ENCODE measurements at places on chromosomes 5 and 9.

DNA sequence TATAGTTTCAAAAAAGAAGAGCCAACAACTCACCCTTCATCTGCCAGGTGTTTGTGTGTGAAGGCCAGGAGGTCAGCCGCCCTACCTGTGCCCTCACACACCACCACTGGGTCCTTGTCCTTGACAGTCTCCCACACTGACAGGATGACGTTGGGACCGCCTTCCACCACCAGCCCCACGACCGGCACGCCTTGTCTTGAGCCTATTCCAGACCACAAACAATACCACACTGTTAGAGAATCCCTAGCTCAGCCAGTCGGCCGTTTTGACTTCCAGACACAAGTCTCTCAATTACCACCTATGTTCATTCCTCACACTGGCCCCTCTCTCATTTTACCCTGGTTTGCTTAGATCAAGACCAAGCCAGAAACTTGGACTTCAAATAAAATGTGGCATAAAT is 66.1 kb downstream of the TRPM6 start:
- DNase-seq: no peak

GRCh38 chr5:82754036-82754746 is 323.0 kb downstream of the TMEM167A start:
- no peak for DNase-seq

- DNase-seq: no peak
Measured at GRCh38 chr5:149221731-149222342, 49.8 kb upstream of the AFAP1L1 start.

GRCh38 chr5:40547557-40547956 is 132.2 kb upstream of the PTGER4 start:
- no peak for DNase-seq

DNA sequence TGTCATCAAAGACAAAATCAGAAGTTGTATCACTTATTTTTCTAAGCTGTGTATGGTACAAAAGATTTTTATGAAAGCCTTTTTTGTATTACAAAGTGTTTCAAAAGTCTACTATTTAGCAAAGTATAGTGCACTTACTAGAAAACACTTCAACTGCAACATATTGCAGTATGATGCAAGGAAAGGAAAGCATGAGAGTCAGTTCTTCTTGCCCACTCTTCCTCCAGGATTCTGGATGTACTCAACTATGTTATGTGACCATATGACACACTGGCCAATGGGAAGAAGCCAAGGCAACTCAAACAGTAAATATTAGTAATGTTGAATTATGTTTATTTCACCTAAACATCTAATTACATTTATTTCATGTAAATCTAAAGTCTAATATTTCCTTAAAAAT is 49.5 kb upstream of the TYRP1 start:
- DNase-seq: no peak

DNA sequence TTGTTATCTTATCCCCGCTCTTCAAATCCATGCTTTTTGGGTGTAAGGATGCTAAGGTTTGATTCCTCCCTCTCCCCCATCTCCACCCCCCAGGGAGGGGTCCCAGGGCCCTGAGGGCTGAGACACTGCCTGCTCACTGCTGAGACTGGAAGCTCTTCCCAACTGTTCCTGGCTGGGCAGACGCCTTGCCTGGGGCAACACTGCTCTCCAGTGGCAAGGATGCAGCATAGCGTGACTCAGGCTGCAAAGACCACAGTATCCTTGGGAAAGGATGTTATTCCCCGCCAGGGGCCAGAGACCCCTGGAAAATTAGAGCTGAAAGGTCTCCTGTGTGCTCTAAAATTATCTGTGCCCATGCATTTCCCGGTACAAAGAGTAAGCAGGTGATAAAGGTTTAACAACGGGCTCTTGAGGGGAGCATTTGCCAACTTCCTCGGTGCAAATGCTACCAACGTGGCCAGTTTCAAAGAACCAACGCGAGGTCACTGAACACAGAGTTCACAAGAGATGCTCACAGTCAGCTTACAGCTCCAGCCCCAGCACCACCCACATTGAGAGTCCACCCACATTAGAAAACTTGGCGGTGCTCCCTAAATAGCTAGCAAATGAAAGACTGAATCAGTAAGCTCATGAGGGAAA is 271.9 kb downstream of the NSG2 start:
- no peak for DNase-seq

DNA sequence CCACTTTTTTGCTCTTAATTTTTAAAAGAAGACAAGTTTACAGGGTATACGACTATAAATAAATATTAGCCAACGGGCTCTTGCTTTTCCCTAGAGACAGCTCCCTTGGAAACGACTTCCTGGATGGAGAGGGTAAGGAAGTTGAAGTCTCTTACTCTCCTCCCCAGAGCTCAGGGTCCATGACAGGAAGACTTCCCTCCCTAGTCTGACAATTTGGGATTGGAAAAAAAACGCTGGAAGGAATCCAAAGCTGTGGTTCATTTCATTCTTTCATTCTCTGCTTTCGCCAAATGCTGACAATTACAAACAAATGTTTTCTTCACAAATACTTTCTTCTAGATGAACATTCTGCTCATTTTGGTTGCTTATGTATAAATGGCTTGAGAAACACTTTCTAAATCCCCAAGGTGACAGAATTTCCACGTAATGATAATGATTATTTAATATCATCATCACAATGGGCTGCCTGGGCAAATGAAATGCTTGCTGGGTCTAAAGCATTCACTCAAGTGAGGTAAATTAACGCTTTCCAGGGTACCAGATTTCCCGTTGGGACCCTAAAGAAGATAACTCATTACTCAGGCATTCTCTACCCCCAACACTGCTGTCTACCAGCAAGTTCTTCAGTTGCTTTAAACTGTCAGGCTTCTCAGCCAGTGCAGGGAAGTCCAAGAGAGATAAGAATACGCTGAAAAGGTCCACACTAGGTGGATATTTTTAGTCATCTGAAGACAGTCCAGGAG is 139.8 kb upstream of the SLC30A5 start:
- DNase-seq: no peak

- DNase-seq: no peak
Measured at GRCh38 chr5:134502259-134502658, 23.2 kb upstream of the JADE2 start.

DNA sequence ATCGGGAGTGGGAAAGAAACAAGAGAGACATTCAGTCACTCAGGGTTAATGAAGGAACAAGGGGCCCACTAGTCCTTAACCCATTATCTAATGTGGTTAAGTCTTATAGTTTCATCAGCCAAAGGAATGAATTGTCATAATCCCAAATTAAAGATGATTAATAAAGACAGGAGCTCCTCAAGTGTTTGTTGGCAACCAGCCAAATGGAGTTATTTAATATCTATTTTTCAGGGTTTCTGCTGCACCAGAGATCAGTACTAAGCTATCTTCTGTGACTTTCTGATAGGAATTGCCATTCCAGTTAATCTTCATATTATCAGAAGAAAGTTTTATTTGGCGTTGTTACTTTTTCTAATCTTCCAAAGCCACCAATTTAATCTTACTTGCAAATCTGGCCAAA is 34.0 kb upstream of the FCHO2 start:
- no peak for DNase-seq

DNA sequence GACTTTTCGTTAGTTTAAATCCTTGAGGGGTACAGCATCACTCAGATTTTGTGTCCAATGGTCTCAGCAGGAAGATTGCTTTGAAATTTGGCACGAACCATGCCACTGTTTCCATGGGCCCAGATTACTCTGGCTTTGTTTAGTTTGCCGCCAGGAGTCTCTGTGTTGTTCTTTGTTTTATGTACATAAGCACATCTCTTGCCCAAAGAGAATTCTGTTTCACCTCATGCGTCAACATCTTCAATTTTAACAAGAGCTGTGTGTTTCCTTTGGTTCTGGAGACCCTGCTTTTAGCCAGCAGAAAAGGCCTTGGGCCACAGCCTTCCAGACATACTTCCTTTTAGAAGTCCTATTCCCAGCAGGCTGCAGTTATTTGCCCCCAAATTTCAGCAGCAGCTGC is 62.4 kb downstream of the TNPO1 start:
- no peak for DNase-seq

Data from activated T-helper 2 cell treated with anti-CD3 and anti-CD28 coated beads, Interferon-gamma antibody, Interleukin-2, Interleukin-4, amounts not matched to agents 10 μg/mL and 5 μg/mL and 100 μg/mL, durations not matched to agents 14 hours and 24 hours and 36 hours (primary cell).